ENCODE measurements at places on chromosomes 3 and 15. TPM values are rescaled to one million over a fixed set of nuclear protein-coding genes. Genes with fewer than 3 reads are reported as not detected.

Gene CHCHD6
- total RNA-seq, result 54.7 TPM

- no peak for DNase-seq
Measured at GRCh38 chr15:97146929-97147870, 813.3 kb upstream of the ARRDC4 start.

- peak; percentile 68 for DNase-seq
Measured at GRCh38 chr3:49906073-49906743, 2.5 kb upstream of the MST1R start.

Gene FYTTD1
- total RNA-seq, result 21.4 TPM

- DNase-seq, result no peak
Measured at GRCh38 chr3:66163222-66163621, 57.6 kb upstream of the SLC25A26 start.

DNA sequence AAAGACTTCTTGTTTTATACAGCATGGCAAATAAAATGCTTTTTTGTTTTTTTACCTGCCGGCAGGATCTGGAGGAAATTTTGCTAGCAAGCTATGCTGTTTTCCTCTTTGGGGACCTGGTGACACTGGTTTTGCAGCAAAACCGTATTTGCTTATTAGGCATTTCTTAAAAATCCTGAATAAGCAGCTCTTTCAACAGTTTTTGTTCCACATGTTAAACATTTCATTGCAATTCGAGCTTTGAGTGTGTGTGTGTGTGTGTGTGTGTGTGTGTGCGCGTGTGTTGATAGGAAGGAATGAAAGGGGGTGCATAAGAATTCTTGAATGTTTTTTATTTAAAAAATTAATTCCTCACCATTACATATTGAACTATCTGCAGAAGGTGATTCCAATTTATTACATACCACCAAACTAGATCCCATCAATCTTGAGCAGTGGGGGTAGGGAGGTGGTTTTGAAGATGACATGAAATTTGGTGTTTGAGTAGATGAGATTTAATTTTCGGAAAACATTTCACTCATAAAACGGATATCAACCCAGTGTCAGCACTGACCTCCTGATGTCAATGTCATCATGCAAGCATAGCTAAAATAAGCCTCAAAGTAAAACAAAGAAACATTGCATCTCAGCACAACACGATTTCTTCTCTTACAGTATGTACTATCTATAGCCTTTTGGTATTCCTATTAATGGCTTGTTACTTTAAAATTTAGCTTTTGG lies 17.3 kb downstream of the ZBTB38 start:
- DNase-seq, result no peak

Gene LRRC2
- total RNA-seq, result 4.0 TPM

DNA sequence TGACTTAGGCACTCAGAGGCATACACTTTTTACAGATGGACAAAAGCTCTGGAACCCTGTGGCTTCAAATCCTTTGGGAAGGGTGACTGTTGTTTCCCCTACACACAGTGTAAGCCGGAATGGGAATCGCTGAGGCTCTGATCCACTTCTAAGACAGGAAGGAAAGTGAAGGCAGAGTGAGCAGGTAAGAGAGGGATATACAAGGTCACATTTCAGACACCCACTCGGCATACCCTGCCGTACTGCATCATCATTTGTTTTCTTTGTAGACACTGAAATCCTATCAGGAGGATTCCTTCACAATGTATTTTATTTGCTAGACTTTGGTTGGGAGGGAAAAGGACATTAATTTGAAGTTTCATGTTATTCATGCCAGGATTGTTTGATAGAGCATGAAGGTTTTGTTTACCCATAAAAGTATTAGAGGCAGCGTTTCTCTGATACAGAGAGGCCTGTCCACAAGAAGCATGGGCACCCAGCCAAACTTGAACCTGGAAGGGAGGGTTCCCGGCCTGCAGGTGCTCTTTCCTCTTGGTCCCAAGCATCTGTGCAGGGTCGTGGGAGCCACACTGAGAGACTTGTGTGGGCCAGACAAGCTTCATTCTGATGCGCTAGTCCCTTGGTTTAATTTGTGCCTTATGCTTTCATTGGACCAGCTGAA lies 21.9 kb upstream of the POLR2M start:
- DNase-seq, result no peak

GRCh38 chr3:193348686-193349085 lies 29.9 kb downstream of the ATP13A5 start:
- no peak for DNase-seq

Gene TJP1
- total RNA-seq, result 129 TPM

DNA sequence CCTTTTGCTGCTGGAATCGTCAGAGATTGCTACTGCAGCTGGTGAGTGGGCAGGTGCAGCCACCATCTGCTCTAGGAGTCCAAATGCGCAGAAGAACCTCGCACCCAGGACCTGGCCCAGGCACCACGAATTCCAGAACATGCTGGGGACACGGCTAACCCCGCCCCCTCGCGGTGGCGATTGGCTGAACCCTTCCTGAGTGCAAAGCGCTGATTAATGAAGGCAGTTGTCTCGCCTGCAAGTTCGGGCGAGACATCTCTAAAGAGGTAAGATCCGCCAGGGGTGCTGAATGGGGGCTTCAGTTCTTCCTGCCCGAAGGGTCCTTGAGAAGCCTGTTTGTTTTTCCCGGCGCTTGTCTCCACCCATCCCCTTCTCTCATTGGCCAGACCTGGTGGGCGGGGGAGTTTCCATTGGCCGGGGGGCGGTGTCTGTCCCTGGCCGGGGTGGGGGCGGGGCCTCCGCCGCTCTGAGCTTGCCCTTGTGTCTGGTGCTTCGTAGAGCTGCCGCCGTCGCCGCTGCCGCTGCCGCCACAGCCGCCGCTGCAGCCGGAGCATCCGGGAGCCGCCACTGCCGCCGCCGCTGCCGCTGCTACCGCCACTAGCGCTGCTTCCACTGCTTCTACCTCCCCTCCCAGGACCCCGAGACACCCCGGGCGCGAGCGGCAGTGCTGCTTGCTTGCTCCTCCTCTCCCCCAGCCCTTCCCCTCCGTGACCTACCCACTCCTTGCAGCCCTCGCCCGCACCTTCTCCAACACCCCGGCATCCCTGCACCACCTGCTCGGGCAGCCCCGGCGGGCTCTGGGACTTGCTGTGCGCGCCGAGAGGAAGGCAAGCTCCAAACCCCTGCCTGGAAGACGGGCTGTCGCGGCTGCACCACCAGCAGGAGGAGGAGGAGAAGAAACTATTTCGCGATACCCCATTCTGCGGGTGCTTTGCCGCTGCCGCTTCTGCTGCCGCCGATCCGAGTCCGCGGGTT lies at the start of gene CADM2:
Gene CADM2, plus strand, starts transcription at position 495 of the 975 bp plus-strand sequence.
- DNase-seq, result peak; percentile 94

- no peak for DNase-seq
Measured at GRCh38 chr15:88249220-88249619, 7.3 kb downstream of the NTRK3 start.

DNA sequence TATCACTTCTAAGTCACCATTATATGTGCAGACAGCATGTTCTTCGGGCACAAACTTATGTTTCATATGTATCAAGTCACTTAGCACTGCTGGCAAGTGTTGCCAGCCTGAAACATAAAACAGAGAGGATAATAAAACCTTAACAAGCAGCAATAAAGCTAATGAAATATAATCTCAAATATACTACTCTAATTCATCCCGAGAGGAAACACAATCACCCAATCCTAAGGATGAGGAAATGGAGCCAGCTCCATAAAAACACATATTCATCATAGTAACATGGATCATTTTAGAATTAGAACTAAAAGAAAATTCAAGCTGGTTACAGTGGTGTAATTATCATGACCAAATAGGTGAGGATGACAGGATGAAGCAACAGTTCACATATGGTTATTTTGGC lies 1072.7 kb downstream of the EPHA3 start:
- DNase-seq, result no peak

Gene THRB
- total RNA-seq, result 4.5 TPM

Gene MOBP
- total RNA-seq, result 0.39 TPM

GRCh38 chr3:183203670-183204069 lies 41.1 kb upstream of the LAMP3 start:
- no peak for DNase-seq

GRCh38 chr15:75952525-75952924 lies 48.8 kb downstream of the FBXO22 start:
- no peak for DNase-seq

Gene CLDND1
- total RNA-seq, result 78.5 TPM

DNA sequence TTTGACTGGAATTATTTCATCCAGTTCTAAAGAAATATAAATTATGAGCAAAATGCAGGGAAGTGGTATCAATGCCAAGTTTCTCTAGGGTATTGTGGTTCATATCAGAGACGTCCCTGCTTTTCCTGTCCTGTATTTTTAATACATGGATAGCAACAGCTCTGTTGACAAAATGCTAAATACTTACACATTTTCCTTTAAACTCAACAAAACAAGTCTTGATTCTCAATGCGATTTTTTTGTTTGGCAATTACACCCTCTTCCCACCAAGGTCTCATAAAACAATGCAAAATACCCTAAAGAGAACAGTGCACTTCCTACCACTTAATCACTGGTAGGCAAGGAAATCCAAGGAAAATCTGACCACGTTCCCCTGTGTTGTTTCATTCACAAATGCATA lies 120.0 kb downstream of the DUT start:
- no peak for DNase-seq

- no peak for DNase-seq
Measured at GRCh38 chr3:78993375-78993774, 774.4 kb downstream of the ROBO1 start.

Gene SAMD7
- total RNA-seq, result not detected

DNA sequence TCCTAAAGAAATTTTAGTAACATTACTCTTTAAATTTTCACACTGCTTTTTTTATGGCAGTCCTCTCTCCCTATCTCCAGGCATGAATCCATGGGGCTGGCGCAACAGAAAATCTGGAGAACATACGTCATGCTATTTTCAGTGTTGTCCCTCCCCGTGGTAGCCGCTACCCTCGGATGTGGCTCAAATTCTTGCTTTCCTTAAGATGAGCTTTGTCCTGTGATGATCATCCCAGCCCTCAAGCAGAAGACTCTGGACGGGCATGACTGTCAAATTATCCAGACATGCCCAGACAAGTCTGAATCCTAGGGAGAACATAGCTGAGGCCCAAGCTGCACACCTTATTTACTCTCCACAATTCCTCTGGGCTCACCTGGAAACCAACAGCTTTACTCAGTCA lies 49.1 kb downstream of the FMN1 start:
- no peak for DNase-seq

Gene TRIM42
- total RNA-seq, result not detected

Gene SPTSSB
- 14.1 TPM for total RNA-seq

DNA sequence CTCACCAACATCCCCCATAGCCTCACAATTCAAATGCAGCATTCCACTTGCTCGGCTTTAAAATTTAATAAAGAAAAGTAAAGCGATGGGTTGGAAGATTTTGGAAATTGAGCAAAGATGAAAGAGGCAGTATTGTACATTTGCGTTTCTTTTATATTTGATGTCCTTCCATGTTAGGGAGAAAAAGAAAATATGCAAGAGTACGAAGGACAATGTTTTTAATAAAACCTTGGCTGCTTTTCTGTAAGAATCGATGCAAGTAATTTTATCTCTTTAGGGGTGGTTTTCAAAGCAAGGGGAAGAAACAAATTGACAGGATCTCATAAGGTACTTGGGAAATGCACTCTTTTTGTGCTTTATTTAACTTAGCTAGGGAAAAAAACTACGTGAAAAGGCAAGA lies 61.8 kb upstream of the TSC22D2 start:
- no peak for DNase-seq

- no peak for DNase-seq
Measured at GRCh38 chr3:184965639-184966430, 153.9 kb downstream of the VPS8 start.

DNA sequence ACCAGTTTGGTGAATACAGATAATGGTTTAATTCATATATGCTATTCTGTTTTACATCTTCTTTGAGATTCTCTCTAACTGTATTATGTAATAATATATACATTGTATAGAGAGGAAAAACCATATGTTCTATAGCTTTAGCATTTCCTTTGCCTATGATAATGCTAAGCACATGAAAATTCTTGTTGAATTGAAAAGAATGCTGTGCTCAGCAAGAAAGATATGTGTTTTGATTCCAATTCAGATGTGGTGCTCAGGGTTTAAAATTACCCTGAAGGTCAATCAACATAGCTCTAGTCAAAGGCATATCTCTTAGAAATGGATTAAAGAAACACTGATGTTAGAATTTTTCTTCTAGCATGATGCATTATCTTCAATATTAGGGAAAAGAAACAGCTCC lies 8.5 kb upstream of the TUSC7 start:
- no peak for DNase-seq

- peak; percentile 81 for DNase-seq
Measured at GRCh38 chr15:70196372-70197316, 98.9 kb upstream of the TLE3 start.

DNA sequence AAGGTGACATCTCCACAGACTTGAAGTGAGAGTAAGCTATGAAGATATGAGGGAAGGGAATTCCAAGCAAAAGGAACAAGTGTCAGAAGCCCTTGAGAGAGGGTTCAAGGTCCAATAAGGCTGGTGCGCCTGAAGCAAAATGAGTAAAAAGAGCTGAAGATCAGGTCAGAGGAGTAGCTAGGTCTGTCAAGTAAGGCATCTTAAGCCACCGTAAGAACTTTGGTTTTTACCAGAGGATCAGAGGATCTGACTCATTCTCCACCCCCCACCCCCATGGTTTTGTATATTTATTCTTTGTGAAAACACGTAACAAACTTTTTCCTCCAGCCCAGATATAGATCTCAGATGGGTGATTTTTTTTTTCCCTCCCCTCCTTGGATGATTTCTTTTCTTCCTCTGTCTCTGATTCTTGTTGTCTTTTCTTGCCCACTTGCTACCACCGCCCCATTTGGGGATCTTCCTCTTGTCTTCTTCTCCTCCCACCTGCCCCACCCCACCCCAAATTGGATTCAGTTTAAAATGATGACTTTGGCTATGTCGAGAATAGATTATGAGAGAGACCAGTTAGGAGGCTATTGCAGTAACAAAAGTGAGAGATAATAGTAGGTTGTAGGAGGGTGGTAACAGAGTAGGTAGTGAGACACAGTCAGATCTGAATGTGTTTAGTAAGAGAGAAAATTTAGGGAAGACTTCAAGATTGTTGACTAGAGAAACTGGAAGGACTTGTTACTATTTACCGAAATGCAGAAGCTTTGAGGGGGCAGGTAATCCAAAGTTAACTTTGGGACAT lies 6.1 kb downstream of the TRMT10C start:
- no peak for DNase-seq

Gene NR2E3
- total RNA-seq, result 0.57 TPM

DNA sequence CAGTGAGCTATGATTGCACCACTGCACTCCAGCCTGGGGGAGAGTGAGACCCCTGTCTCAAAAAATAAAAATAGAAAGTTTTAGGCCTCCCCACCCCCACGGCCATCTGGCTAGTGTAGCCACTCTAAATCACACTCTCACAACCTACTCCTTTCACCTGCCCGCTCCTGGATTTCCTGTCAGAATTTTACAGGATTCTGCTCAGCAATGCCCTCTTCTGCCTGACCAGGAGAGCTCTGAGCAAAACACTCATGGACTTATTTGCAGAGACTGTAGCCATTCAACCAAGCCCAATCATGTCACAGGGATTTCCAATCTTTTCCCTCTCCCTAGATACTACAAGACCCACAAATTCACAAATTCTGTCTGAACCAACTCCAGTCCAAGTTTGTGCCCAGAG lies 242.6 kb upstream of the TPRG1 start:
- no peak for DNase-seq

Data from WTC11 (cell line).